Activated CD8-positive, alpha-beta memory T cell treated with anti-CD3 and anti-CD28 coated beads for 4 hours (primary cell): ENCODE measurements at places on chromosomes 13 and 19.

DNA sequence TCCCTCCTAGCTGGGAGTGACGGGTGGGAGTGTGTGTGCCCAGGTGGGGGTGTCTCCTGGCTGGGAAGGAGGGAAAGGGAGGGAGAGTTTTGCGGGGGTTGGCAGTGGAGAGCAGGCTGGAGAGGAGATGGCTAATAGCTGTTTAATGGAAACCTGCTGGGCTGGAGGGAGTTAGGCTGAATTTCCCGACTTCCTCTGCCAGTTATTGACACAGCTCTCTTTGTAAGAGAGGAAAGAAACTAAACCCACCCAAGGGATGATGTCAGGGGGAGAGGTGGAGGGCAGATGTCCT lies 10.2 kb upstream of the ILF3 start:
- DNase-seq: no peak

DNA sequence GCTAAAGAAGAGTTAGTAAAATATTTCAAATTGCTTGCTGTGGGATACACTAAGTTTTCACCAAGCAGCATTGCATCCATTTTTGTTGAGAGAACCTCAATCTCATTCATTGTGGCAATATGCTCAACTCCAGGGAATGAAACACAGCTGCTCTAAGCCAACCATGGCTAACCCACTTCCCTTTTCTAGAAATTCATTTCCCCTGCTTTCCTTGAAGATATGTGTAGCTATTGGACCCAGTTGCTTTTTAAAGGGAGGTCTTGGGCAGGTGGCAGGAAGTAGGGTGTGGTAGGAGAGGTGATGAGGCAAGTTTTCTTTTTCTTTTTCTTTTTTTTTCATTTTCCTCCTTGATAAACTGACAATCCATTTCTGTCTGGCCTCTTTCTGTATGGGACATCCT lies 452.2 kb downstream of the FGF14 start:
- DNase-seq: no peak

DNA sequence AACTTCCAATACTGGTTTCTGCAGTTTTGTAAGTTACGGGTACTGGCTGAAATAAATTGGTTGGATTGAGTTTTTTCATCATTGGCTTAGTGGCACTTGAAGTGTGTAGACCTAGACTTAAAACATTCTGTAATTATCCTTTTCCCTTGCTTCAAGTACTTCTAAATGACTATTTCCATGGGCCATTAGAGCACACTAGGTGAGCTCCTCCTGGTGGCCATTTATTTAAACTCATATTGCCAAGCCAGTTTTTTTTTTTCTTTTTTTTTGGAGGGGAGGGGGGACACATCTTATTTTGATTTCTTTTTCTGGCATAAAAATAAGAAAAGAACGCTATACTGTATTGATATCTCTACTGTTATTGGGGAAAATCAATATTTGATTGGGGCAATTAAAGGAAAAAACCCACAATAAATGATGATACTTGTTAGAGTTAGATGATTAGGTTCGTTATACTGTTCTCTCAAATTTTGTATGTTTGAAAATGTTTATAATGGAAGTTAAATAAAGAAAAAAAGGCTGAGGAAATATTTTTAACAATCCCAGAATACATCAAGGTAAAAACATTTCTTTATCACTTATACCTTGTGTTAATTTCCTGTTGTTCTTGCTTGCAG lies 82.9 kb downstream of the PDS5B start:
- no peak for DNase-seq

GRCh38 chr19:35793381-35794165 lies 18.2 kb downstream of the ARHGAP33 start:
- DNase-seq: no peak

DNA sequence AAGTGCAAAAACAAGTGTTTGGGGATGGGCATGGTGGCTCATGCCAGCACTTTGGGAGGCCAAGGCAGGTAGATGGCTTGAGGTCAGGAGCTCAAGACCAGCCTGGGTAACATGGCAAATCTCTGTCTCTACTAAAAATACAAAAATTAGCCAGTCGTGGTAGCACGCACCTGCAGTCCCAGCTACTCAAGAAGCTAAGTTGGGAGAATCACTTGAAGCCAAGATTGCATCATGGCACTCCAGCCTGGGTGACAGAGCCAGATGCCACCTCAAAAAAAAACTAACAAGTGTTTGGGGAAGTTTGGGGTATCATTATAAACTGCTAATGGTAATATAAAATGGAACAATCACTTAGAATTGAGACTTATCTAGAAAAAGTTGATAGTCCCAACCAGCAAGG lies 24.6 kb downstream of the XPO4 start:
- DNase-seq: no peak
